NCI-H146 (cell line): ENCODE measurements at places on chromosomes 2 and 18.

DNA sequence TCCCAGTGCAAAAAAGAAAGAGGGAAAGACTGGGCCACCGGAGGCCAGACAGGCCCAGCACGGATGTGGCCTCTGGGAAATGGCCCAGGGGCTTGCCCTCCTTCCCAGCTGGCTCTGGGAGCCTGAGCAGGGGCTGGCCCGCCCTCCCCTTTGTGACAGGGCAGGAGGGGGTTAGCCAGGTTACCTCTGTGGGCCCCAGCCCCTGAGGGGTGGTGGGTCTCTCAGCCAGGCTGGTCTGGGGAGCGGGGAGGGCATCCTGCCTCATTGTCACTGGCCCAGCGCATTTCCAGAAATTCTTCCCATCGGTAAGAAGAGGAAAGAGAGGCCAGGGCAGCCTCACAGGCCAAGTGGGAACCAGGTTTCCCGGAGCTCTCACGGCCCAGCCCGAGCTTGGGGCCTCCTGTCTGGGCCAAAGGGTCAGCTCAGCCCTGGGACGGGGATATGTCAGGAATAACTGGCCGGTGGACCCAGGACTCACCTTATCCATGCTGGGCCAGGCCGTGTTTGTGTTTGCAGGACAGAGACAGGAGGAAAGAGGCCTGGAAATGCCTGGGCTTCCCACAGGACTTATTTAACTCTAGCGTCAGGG lies 182.2 kb downstream of the ZFP36L2 start:
- no peak for DNase-seq

DNA sequence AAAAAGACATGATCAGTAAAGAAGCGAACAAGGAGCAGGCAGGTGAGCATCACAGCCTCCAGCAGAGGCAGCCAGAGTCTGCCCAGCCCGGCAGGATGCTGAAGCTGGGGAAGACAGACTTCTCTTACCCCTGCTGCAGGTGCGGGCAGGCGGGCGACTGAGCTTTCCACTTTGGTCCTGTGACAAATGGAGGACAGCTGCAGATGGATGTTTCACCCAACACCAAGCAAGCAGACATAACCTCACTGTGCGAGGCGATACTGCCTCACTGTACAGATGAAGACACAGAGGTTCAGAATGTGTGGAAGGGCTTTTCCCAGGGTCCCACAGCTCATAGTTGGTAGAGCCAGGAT lies 251.0 kb downstream of the AFF3 start:
- DNase-seq: no peak

DNA sequence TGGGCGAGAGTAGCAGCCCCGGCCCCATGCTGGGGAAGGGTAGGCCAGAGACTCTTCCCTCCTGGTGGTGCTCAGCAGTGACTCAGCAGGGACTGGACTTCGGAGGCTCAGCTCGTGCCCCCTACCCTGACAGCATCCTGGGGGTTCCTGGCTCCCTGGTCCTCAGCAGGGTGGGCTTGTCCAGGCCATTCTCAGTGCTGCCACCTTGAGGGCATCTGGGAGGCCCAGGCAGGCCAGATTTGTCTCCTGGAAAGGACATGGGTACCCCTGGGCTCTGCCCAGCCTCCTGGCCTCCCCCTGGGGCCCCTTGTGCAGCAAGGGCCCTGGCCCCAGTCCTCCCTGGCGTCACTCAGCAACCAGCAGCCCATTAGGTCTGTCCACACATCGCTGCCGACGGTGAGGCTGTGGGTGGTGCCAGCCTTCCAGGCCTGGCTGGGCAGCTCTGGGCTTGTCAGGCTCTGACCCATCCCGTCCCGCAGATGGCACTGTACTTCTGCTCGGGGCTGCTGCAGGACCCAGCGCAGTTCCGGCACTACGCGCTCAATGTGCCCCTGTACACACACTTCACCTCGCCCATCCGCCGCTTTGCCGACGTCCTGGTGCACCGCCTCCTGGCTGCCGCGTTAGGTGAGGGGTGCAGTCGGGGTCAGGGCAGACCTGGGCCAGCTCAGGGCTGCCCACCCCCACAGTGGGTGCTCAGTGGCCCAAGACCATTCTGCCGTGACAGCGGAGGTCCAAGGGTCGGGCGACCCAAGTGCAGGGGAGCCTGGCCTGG lies 45.0 kb upstream of the ALPP start:
- no peak for DNase-seq

- no peak for DNase-seq
Measured at GRCh38 chr2:239874636-239875356, 150.3 kb downstream of the NDUFA10 start.

DNA sequence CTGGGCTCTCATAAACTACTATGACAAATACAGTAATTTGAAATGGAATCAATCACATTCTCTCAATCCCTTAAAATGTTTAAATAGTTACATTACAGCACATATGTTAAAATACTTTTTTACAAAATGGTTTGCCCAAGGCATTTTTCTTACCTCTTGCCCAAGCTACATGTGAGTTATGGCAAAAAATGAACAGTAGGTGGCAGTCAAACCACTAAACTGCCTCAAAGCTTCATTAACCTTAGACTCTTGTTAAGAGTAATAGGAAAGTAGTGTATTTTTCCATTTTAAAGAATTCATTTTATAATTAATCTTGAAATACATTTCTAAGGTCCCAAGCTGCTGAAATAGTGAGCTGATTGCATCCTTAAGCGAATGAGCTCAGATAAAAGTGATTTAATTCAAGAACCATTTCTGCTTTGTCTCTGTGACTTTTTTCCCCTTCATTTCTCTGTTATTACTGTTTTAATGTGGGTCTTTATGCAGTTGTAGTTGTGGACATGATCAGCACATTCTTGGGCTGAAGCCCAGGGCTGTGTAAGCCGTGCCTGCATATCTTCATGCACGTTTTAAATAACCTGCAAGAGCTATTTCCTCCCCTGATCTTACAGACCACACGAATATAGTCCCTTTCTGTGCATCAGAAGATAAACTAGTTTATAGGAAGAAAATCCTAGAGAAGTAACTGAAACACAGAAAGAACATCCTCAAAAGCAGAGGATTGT lies 311.8 kb downstream of the LNPK start:
- peak; percentile 38 for DNase-seq

DNA sequence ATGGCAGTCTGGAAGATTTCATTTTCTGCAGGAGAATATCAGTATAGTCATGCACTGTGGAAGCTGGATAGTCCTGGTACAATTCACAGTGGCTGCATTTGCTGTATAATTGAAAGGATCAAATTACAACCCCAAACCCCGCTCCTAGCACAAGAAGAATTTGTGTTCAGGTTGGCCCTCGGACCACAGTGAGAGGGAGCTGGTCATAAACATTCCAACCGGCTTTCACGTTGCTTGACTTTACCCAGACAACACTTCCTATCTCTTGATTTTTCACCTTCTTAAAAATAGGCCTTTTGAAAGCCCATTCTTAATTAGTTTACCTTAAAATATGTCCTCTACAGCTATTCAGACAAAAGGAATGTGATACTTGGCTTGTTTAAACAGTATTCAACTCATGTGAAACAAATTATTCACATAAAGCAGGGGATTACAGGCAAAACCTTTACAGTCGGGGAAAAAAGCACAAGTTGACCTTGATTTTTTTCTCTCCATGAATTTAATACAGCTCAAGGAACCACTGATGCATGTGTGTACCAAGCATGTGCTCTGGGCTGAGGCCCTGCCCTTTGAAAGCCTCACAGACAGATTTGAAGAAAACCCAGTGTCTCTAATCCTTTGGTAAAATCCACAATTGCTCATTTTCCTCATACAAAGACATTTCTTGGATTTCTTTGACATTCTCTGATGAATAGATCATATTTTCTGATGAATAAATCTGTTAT lies 143.0 kb upstream of the SOX11 start:
- DNase-seq: peak; percentile 59

DNA sequence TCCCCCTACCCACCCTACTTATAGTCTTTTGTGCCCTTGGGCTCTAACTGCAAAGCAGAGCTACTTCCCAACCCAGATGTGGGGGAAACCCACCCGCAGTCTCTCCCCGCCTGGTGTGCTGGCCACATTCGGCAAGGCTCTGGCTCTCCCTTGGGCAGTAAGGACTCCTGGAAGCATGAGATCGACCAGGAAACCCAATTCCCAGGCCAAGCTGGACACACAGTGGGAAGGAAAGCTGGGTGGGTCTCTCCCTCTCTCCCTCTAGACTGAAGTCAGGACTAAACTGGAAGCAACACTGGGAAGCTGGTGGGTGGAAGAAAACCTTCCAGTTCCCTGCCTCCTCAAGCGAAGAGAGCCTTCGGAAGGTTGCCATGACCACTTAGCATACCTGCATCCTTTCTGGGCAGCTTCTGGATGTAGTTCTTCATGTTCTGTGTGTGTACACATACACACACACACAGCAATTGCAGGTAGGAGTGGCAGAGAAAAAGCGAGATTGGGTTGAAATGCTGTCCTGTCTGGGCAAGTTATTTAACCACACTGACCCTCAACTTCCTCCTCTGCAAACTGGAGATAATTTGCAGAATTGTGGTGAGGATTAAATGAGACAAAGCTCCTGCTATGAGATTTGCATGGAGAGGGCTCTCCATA lies 33.9 kb downstream of the ZBTB7C start:
- no peak for DNase-seq

DNA sequence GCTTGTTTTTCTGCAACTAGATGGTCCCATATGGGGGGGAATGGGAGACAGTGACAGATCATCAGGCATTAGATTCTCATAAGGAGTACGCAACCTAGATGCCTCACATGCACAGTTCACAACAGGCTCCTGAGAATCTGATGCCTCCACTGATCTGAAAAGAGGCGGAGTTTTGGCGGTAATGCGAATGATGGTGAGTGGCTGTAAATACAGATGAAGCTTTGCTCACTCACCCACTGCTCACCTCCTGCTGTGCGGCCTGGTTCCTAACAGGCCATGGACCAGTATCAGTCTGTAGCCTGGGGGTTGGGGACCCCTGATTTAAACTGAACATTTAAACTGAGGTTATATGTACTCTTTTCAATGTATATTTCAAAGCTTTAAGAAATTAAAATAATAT lies 40.7 kb downstream of the SOS1 start:
- no peak for DNase-seq

- no peak for DNase-seq
Measured at GRCh38 chr2:20803226-20803682, 19.6 kb downstream of the LDAH start.

DNA sequence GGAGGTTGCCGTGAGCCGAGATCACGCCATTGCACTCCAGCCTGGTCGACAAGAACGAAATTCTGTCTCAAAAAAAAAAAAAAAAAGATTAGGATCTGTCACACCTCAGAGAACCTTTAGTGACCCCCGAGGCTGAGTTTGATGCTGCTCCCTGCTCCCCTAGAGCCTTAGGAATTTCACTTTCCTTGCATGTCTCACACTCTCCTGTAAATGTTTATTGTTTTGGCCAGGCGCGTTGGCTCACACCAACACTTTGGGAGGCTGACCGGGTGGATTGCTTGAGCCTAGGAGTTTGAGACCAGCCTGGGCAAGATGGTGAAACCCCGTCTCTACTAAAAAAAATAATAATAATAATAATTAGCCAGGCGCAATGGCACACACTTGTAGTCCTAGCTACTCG lies 31.5 kb downstream of the SRSF7 start:
- DNase-seq: no peak

DNA sequence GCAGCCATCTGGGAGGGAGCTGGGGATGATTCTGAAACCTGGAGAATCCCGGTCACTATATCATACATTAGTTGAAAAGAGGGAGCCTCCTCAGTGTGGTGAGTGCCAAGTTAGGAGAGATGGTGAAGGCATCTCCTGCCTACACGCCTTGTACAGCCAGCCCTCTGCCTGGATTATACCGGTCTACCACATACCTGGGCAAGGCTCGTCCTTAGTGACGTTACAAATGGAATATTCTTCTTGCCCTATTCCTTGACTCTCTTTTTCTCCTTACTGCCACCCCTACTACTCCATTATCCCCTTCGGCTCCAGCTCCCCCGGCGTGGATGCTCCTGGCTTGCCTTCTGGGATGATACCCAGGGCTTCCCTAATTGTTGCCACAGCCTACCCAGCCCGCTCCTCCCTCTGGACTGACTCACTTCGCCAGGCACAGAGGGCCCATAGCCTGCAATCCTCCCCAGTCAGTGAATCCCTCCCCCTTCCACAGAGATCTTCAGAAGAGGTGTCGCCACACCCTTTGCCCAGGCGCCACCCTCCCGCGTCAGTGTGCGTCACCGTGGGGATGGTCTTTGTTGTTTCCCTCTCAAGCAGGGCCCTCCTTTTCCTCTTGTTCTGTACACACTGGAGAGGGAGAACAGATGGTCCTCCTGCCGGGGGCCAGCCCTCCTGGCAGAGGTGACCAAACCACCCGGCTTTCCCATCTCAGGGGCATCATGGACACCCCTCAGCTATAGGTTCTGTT lies 115.2 kb upstream of the EPAS1 start:
- no peak for DNase-seq

DNA sequence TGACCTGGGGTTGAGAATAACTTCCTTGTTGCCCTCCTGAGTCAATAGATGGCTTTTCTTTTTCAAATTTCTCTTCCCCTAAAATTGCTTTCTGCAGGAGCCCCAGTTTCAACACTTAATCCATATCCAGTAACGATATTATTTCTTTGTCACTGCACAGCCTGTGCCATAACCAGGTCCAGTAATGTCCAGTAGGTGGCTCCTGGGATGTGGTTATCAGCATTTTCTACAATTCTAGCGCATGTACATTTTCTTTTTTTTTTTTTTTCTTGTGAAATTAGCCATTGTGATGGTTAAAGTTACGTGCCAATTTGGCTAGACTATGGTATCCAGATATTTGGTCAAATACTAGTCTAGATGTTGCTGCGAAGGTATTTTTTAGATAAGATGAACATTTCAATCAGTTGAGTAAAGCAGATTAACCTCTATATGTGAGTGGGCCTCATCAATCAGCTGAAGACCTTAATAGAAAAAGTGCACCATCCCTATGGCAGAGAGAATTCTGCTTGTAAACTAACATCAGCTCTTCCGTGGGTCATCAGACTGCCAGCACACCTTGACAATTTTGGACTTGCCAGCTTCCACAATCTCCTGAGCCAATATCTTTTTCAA lies 72.9 kb upstream of the SCG2 start:
- peak; percentile 34 for DNase-seq

GRCh38 chr18:12060182-12060870 lies 33.3 kb upstream of the ANKRD62 start:
- no peak for DNase-seq

DNA sequence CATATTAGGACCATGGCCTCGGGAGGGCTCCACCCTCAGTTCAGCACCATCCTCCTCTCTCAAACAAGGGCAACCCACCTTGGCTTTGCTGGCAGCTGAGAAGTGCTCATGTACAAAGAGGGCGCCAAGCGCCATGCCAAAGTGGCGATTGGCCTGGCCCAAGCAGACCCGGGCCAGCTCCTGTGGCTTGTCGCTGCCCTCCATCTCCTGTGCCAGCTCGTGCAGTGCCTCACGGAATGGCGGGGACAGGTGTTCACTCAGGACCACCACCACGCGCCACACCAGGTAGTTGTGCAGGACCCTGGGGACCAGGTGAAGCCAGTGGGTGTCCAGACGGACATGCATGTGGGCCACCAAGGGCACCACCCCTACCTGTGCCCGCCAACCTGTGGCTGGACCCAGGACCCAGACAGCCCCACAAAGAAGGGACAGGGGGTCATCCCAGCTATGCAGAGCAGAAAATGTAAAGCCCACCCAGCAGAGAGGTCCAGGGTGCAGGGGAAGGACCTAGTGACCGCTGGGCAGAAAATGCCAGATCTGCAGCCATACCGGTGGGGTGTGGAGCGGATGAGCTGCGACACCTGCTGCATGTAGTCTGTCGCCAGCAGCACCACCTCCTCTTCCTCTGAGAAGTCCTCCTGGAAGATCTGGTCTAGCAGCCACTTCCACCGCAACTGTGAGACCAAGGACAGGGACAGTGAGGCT lies 3.6 kb downstream of the ECEL1 start:
- no peak for DNase-seq
